NCI-H2107 (cell line): ENCODE measurements at places on chromosomes 16 and 17.

GRCh38 chr16:81560979-81561657 is 116.5 kb downstream of the CMIP start:
- DNase-seq = no peak

- DNase-seq = no peak
Measured at GRCh38 chr17:6580625-6581024, 24.3 kb upstream of the PITPNM3 start.

DNA sequence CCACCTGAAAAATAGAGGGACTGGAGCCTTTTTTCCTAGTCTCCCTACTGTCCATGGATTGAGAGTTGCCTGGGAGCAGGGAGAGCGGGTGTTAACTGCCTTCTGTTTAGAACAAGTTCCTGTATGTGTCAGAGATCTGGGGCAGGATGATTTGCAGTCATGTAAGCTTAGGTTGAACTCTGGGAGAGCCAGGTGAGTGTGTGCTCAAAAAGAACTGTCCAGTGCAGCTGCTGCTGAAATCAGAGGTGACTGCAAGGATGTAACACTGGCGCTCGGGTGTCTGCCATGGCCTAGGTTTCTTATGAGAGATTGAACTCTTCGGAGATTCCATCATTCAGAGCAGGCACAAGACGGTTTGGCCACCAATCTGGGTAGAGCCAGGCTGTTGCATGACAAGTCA is 432.5 kb downstream of the CDH13 start:
- DNase-seq = no peak

DNA sequence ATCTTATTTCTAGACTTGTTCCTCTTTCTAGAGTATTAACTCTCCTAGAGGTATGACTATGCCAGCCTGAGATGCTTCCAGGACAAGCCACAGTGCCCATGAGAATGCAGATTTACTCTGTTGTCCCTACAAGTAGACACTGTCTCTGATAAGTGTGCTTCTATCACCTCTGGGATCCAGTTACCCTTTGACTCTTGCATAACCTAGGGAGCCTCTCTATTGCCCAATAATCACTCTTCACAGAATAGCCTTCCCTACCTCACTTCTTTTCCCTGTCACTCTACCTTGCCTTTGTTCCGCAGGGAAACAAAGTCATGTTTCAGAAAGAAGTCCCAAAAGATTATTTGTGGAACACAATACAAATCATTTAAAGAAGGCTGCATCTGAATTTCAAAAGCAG is 1.6 kb upstream of the KRT34 start:
- no peak for DNase-seq

DNA sequence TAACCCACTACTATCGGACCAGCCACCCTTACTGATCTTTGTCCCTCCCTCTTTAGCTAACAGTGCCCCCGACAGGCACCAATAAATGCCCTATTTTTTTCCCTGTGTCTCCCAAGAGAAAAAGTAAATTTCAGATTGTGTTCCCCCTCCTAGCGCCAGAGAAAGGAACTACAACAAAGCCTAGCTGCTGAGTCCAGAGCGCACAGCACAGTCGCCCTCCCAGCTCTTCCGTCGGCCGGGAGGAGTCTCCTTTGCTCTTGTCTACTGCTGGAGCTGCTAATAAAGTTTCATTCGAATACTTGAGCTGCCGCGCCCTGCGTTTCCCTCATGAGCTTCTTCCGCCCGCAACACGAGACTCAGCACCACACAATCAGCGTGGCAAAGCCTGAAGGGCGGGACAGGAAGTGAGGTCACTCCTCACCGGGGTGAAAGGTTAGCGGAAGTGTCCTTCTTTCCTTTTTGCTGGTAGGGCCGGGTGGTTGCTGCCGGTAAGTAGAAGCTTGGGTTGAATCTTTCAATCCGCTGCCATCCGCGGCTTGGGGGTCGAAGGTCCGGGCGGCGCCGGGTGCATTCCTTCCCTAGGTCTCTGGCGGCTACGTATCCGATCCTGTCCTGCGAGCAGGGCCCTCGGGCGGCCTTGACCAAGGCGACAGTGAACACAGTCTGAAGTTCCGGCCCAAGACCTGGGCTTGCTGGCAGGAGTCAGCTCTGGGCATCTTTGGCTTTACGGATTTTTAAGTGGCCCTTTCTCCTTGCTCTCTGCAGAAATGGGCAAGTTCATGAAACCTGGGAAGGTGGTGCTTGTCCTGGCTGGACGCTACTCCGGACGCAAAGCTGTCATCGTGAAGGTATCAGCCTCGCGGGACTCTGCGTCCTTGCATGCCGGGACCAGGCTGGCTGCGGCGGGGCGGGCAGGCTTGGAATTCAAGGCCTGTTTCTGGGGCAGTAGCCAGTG is at the start of gene RPL27:
Gene RPL27 (plus strand): TSS at position 436 of the 955 bp plus-strand sequence. CDS start 332 bp downstream, at position 768.
- peak; percentile 97 for DNase-seq

DNA sequence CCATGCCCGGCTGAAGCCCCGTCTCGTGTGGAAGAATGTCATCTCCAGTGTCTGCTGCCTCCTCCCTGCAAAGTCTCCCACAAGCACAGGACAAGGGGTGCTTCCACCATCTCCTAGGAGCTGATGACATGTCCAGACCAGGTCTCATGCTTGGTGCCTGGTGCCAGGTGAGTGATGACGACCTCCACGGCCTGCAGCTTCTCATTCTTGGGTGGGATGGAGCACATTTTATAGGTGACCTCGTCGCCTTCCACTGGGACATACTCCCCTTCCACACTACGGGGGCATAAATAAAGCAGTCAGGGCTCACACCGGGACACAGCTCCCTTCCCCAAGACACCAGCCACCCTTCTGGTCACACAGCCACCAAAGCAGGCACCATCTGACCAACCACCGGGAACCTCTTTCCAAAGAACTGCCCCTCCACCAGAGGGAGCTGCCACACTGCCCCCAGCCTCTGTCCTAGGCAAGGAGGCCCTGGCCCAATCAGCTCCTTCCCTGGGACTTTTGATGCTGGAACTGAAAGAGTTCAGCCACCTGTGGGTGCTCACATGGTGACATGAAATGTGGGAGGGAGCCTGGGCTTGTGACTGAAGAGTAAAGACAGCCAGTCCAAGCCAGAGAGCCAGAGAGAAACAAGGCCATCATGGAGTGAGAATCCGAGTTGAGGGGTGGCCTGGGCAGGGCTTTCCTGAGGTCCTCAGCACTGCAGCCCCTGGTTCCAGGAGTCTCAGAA is 13.6 kb downstream of the CARHSP1 start:
- DNase-seq = no peak

DNA sequence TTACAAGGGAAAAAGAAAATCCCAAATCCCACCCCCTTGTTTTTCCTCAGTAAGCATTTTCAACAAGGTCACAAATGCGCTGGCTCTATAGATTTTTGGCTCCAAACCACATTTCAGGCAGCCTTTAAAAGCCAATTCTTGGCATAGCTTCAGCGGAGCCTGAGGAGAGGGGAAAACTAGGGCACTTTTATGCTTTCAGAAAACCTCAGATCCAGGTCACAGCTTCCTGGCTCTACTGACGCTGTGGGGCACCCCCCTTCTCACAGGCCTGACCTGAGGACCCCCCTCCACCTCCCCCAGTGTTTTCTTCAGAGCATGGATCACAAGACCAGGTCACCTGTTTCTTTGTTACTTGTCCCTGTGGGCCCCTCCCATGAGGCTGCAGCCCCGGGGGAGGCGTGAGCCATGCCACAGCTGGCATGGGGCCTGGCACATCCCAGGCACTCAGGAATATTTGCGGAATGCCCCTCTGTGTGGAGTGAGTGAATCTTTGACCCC is 30.1 kb upstream of the MTSS2 start:
- DNase-seq = no peak

GRCh38 chr16:4136229-4136813 is 20.1 kb upstream of the ADCY9 start:
- no peak for DNase-seq

DNA sequence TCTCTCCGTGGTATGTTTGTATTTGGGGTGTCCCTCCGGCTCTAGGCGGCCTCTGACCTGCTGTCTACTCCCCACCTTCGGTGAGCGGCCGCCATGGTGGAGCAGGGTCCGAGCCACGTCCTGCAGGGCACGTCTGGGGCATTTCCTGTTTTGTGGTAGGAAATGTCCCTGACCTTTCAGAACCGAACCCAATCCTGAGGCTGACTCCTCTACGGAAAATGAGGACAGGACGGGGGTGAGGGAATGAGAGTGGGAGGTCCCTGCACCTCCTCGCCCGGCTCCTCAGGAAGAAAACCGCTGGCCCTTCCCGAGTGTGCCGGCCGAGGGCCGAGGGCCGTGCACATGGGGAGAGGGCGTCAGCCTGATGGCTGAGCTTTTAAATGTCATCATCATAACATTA is 45.8 kb downstream of the WDR45B start:
- DNase-seq = no peak

DNA sequence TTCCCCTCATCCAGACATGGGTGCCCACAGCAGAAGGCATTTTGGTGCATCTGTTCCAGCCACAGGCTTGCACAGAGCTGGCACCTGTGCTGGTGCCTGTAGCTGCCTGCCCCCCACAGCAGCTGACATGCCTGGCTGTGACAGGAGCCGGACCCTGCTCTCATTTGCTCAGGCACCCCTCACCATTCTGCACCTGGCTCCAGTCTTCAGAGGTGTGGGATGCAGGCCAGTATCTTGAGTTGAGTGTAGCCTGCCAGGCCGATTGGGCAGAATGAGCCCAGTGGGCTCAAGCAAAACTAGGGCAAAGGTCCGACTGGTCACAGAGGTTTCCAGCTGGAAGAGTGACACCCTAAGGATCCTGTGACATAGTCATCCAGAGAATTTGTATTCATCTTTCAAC is 887.7 kb downstream of the CDH11 start:
- no peak for DNase-seq

GRCh38 chr16:12206098-12206748 is 229.7 kb downstream of the SNX29 start:
- no peak for DNase-seq

DNA sequence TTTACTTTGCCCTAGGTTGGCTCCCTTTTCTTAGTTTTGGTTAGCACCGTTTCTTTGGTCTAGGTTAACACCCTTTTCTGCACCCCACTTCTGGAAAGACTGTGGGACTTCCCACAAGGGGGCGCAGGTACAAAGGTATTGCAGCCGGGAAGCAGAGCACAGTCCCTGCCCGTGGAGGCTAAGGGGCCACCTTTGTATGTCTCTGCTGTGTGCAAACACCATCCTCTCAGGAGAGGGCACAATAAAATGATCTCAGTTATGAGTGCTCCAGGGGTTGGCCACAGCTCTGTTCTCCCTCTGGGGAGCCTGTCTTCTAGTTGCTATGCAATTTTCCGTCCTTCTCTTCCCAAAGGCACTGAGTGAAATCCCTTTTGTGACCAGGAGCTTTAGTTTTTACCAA is 28.4 kb upstream of the TMC5 start:
- DNase-seq = peak; percentile 41

DNA sequence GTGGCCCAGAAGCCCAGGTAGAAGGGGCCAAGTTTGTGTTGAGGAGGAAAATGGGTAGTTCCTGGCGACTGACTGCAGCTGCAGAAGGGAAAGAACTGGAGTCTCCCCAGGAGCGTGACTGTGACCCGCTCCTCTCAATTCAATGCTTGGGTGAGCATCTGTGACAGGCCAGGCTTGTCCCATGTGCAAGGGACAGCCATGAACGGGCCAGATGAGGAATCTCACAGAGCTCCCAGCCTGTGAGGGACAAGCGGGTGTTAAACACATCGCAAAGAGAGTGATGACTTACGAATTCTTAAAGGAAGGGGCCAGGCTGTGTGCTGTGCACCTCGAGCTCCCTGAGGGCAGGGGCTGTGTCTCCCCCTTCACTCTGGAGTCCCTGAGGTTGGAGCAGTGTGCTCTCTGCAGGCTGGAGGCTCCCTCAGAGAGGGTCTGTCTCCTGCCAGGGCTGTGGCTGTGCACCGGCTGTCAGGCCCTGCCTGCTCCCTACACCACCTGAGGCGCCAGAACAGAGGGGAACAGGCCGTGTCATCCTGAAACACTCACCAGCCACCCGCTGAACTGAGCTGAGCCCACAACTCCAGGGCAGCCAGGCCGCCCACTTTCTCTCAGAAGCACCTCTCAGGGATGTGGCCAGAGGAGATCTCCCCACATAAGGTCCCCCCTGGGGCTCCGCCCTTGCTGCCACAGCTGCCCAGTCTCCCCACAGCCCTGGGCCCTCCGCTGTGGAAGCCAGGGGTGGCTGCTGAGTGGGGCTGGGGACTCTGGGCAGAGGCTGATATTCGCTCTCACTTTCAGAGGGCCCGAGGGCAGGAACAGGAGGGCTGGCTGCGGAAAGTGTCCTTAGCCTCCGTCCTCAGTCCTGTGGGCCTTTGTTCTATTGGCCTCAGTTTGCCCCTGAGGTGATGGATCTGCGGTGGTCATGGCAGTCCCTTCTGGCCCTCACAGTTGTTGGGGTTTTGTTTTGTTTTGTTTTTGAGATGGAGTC is 25.7 kb upstream of the NXPH3 start:
- DNase-seq = no peak

GRCh38 chr17:7177954-7178477 is 1.2 kb downstream of the ASGR1 start:
- DNase-seq = peak; percentile 17

- DNase-seq = no peak
Measured at GRCh38 chr16:48441106-48441505, 55.9 kb upstream of the SIAH1 start.

GRCh38 chr17:15269780-15270089 is 4.6 kb upstream of the PMP22 start:
- DNase-seq = no peak

DNA sequence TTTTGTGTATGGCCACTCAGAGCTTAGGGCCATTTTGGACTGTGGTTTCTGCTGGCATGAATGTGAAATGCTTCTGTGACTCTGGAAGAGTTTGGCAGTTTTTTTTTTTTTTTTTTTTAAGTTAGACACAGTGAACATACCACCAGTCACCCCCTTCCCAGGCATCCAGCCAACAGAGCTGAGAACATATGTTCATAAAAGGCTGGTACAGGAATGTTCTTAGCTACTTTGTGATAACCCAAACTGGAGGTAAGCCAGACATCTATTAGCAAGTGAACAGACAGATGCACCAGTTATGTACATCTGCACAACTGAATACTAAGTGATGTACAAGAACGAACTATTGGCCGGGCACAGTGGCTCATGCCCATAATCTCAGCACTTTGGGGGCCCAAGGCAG is 92.7 kb downstream of the ABCC1 start:
- no peak for DNase-seq

DNA sequence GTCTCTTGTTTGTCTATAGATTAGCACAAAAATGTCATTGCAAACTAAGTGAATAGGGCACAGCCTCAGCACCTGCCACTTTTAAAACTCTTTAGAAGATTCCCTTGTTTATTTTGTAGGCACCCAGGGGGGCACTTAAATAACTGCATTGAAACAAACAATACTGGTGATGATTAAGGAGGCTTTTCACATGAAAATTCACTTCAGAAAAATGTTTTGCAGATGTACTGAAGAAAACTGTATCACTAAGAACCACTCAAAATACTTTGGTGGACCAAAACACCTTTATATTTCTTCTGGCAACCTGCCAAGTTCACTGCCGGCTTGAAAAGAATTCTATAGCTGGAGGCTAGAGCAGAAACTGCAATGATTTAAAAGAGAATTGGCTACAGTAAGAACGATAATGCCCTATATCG is 281.5 kb downstream of the TOX3 start:
- DNase-seq = peak; percentile 80
